Fibroblast of skin of left quadriceps (primary cell): ENCODE measurements at places on chromosomes 6 and 20.

- peak; percentile 37 for DNase-seq
These were observed 368.9 kb downstream of the LAMA2 start for GRCh38 chr6:129251669-129252376.

- no peak for DNase-seq
These were observed 51.4 kb downstream of the TASP1 start for GRCh38 chr20:13587370-13587769.

DNA sequence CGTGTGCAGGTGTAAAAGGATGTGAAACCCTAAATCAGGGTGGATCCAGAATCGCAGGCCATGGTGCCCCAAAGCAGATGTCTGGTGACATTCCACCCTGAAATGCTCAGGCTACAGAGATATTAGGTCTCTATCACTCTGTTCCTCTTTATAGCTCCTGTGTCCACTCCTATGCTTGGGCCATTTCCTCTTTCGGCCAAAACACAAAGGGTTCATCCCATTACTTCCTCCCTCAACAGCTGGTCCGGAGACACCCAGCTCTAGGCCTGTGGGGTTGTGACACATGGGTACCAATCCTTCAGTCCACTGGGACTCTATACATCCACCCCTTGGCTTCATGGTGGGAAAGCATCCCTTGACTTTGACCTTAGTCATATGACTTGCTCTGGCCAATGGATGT, 1.7 kb upstream of the SIGLEC1 start:
- no peak for DNase-seq

GRCh38 chr6:74925683-74926082, 280.2 kb downstream of the COL12A1 start:
- DNase-seq: no peak

GRCh38 chr6:31128093-31128676, 7.9 kb upstream of the CDSN start:
- DNase-seq: no peak

DNA sequence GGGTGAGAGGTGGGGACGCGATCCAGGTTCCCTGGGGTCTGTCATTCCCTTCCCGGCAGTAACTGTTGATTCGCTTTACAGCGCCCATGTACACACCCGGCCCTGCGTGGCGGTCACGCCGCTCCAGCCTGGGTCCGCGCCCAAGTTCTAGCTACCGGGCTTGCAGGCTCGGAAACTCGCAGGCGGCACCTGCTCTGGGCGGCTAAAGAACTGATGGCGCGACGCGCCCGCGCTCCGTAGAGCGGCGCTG, 1.4 kb upstream of the POU3F2 start:
- DNase-seq: no peak

- DNase-seq: no peak
These were observed 105.0 kb downstream of the HUS1B start for GRCh38 chr6:551829-552350.

DNA sequence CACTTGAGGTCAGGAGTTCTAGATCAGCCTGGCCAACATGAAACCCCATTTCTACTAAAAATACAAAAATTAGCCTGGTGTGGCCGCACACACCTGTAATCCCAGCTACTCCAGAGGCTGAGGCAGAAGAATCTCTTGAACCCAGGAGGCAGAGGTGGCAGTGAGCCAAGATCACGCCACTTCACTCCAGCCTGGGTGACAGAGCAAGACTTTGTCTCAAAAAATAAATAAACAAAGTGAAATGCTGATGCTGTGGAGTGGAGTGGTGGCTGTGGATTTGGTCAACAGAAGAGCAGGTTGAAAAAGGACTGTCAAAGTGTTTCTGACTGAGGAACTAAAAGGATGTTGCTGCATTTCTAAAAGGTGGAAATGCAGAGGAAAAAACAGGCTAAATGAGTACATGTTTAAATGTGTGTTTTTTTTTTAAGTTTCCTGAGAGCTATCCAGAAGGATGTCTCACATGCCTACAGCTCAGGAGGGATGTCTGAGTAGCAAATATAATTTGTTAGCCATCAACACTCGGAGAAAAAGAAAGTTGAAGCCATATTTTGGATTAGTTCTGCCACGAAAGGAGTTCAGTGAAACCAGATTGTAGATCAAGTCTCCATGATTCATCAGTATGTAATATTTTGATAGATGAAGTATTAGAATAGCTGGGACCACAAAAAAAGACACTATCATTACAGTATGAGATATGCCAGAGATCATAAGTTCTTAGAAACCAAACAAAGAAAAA, 621.1 kb upstream of the ADGRB3 start:
- DNase-seq: no peak

GRCh38 chr6:5766260-5766659, 240.5 kb downstream of the NRN1 start:
- DNase-seq: no peak

DNA sequence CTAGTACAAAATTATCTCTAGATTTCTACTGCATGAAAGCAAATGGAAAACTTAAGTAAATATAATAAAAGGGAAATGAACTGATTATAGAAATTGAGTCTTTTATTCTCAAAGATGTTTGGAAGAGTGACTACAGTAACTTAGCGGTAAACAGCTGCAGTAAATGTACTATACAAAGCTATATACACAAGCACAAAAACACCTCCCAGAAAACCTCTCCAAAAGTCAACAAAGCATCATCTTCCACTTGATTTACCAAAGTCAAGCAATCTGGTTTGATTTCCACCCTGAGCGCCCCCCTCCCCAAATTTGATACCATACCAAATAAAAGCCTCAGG, 142.1 kb upstream of the SHLD1 start:
- DNase-seq: no peak

GRCh38 chr20:32585011-32585585, at the start of gene NOL4L:
Gene NOL4L (minus strand): TSS chr20:32585333. CDS start chr20:32584890, 443 bp downstream.
- no peak for DNase-seq

GRCh38 chr6:41294214-41294872, 7.9 kb upstream of the TREM1 start:
- DNase-seq: no peak

- no peak for DNase-seq
These were observed 9.4 kb upstream of the HLA-DQA1 start for GRCh38 chr6:32627831-32628230.

DNA sequence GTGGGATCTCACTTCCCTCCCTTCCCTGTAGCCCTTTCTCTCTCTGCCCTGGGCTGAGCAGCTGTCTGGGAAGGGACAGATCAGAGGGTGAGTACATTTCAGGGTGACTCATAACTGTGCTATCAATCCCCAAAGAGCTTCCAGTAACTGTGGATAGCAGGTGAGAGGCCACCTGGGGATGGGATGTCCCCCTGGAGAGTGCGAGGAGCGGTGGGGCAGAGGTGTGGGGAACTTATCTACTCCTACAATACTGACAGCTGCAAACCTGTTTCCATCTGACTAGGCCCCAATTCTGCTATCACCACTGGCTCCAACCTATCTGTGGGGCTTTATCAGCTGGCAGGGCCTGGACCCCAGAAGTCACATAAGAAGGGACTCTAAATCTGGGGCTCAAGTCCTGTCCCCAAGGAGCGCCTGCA, 32.6 kb downstream of the KCNK5 start:
- no peak for DNase-seq

DNA sequence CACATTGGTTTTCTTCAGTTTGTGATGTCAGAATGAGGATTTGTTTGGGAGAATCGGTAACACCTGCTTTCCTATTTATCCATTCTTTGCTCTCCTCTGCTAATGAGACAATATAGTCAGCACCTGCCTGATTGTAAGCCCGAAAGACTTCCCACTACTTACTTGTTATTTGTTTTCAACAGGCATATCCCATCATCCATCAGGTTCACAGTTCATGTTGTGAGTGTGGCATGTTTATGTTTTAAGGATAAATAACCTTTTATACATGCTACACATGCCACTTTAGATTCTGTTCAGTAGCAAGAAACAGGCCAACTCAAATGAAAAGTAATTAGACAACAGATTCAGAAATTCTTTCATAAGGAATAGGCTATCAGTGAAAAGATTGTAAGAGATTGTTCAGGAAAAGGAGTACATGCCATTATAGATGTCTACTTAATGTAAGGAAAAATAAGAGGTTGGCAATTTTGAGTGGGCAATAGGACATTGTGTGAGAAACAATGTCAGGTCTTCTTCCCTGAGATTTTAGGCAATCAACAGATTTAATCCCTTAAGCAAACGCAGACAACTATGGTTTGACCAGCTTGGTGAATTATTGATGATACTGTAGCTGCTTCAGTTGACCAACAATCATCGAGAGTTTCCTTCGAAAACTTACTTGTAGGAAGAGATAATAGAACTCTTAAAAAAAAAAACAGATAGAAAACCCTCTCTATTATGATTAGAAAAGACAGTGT, 7.9 kb upstream of the GPRC6A start:
- DNase-seq: no peak

DNA sequence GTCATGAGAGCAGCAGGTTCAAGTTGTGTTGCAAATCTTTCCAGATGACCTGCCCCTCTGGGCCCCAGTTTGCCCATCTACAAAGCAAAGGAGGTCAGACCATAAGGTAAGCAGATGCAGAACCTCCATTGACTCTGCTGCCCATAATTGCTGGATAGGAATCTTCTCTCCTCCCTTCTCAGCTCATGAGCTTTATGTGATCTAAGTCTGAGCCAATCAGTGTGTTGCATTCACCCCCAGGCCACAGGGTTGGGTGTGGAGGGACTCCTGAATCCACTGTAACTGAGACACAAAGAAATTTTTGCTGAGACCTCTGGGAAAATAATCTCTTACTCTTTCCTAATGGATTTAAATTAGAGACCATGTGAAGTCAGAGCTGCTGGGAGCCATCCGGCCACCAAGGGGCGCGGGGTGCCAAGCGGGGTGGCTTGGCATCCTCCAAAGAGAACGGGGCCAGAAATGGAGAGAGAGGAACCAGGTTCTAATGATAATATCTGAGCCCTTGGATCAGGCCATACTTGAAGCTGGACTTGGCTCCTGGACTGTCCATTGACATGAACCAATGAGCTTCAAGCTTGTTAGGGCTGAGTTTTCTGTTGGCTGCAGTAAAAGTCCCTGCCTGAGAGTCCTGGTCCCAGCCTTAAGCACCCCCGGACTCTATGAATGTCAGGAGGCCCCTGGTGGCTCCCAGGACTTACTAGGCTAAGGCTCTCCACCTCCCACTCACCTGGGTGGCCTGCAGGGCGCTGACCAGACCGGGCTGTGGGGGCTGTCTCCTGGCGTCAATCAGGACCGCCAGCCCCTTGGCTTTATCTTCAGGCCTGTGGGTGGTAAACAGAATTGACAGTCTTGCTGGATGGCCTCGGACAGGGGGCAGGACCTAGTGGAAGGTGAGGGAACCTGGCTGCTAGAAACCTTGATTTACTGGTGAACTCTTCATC, 32.8 kb downstream of the KIAA1755 start:
- DNase-seq: no peak

DNA sequence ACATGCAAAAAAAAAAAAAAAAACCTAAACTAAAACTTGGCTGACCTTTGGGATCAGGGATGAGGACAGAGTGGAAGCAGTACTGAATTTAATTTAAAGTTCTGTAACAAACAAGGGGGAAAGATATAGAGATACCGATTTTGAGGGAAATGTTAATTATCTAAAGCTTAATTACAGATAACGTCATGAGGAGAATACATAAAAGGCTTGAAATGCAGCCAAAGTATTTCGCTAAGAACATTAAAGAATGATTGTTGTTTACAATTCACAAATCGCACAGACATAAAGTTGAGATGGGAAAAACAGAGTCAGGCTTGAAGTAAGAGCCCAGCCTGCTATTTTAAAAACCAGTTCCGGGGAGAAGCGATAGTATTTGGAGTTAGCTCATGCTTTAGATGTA, 208.0 kb upstream of the SASH1 start:
- DNase-seq: no peak

DNA sequence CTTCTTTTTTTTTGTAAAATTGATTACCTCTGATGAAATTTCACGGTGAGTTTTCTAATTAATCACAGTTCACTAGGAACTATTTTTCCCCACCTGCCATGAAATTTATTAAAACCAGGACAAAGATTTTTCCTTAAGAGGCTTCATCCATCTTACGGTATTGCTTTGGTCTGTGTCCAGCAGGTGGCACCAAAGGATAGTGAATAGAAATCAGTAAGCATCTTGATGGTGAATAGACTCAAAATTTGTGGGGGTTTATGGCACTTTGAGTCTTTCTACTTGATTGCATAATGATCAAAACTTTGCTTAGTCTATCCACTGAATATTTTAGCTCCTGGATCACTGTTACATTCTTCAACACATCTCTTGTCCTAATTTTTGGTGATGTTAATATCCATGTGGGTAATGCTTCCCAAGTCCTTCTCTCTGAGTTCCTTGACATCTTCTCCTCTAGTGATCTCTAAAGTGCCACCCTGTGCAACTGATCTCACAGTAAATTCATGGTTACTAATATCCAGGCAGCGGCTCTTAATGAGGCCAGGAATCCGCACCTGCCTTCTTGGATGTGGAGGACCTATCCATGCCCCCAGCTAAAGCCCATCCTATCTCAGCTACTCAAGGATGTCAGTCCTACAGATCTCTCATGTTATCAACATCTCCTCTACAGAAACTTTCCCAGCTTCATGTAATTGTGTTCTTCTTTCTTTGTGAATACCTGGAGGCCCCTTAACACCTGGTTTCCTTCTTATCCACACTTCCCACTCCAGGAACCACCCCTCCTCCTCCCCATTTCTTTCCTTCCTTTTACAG, 54.5 kb downstream of the STMND1 start:
- peak; percentile 71 for DNase-seq

GRCh38 chr20:29427201-29428060, 1830.0 kb upstream of the DEFB115 start:
- DNase-seq: no peak

DNA sequence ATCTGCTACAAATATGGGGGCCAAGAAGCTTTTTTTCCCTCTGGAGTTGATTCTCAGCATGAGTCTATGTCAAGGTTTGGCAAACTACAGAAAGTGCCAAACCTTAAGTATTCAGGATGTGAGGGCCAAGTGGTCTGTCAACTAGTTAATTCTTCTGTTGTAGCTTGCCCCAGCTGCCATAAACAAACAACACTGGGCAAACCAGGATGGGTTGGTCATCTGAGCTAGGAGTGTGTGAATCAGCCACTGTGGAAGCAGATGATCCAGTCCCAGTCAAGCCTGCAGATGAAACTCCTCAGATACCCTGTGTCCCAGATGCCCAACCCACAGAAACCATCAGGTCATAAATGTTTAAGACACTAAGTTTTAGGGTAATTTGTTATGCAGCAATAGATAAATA, 103.0 kb upstream of the MOCS1 start:
- DNase-seq: no peak

DNA sequence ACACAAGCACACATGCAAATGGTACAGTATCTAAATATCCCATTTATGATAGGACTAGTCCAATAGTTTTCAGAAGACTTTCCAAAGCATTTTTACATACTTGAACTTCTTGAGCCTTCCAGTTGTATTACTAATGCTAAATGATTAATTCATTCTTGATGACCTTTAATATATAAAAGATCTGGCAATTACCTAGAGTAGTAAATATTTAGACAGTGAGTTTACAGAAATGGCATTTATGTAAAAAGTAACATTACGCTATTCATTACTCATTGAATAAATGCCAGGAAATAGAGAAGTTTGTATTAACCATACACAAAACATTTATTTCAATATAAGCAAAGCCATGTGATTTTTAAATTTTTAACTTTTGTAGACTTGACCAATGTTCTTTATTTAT, 158.8 kb downstream of the DST start:
- DNase-seq: no peak

GRCh38 chr20:52318651-52319050, 127.1 kb upstream of the ZFP64 start:
- DNase-seq: no peak

GRCh38 chr6:3630258-3630835, 121.2 kb downstream of the PXDC1 start:
- DNase-seq: no peak
